ENCODE measurements at places on chromosomes 7 and 10. TPM values are rescaled to one million over a fixed set of nuclear protein-coding genes. Genes with fewer than 3 reads are reported as not detected.

DNA sequence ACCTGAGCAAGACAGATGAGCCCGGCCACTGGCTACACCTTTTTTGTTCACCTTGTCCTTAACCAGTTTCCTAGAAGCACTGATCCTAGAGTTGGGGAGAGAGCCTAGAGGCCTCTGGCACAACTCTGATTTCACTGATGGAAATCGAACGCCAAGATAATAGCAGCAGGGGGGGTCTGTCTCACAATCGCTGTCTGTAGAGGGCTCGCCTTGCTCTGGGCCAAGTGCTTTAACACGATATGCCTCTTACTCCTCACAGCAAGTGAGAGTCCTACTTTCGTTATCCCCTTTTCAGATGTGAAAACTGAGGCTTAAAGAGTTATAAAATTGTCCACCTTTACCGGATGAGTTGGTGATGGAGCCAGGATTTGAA, 472 bp downstream of the RASSF4 start:
- no peak for DNase-seq

The PYROXD2 gene
- total RNA-seq: 22.4 TPM

DNA sequence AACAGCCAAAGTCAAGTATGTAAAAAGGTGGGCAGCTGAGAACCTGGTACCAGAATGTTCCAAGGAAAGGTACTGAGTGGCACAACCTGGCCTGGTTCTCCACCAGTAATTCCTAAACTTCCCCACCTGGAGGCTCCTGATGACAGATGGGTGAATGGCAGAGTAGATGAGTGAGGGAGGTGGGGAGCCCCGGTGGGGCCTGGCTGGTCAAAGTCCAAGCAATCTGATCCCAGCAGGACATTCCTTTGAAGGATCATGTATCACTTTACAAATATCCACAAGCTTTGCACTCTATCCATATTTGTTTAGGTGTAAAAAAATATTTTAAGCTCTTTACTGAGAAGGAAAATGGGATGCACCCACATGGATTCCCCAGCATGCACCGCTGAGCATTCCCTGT, 250.2 kb downstream of the DPP6 start:
- no peak for DNase-seq

DNA sequence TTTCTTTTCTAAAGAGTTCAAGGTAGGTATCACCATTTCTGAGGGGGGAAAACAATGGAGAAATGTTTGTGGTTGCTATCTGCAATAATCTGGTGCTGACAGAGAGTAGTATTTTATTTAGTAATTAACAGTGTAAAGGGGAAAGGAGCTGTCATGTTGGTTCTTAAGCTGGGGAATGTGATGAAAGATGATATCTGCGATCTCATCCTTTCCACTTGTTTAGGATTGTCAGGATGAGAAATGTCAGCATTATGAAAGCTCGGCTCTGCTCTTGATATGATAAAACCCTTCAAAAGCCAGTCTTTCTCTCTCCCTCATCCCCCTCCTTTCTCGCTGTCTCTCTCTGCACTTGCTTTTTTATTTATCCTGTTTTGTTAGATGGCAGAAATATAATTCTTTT, 106.1 kb downstream of the POU6F2 start:
- DNase-seq: no peak

DNA sequence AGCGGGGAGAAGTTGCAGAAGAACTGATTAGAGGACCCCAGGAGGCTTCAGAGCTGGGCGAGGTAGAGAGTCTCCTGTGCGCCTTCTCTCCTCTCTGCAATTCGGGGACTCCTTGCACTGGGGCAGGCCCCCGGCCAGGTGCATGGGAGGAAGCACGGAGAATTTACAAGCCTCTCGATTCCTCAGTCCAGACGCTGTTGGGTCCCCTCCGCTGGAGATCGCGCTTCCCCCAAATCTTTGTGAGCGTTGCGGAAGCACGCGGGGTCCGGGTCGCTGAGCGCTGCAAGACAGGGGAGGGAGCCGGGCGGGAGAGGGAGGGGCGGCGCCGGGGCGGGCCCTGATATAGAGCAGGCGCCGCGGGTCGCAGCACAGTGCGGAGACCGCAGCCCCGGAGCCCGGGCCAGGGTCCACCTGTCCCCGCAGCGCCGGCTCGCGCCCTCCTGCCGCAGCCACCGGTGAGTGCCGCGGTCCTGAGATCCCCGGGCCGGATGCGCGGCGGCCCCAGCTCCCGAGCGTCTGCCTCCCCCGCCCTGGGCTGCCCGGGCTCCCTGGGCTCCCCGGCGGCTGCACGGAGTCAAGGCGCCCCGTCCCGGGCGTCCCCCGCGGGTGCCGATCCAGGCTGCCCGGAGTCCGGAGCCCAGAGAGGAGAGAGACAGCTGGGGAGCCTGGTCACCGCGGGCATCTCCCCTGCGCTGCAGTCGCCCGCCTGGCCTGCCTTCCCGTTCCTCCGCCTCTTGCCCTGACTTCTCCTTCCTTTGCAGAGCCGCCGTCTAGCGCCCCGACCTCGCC, at the start of gene PLAU:
Gene PLAU, plus strand, starts transcription at position 369 of the 789 bp plus-strand sequence. CDS start 424 bp downstream, outside the sequence.
- no peak for DNase-seq

DNA sequence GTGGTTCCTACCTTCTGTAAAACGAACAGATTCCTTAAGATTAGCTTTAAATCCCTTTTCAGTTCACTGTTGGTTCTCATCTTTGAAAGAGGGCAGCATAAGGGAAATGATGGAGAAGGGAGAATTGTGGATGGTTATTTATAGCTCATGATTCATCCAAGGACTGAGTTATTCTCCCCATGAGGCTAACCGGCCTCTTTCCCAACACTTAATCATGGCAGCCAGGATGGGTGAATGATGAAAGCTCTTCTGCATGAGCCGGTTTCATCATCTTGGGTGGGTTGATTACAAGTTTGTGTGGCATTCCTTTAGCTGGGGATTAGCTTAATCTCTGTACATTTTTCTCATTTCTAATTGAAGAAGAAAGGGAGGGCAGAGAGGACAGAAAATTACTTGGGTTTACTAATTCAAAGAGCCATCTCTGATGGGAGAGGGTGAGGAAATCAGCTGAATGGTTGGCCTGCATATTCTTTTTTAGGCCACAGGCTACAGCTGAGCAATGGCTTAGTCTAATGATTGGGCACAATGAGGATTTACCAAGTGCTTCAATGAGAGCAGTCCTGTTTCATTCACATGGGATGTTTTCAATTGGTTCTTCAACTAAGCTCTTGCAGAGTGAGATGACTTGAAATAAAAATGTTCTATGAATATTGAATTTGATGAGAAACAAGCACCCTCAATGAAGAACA, 250.0 kb downstream of the BMPER start:
- no peak for DNase-seq

GRCh38 chr10:53153831-53154230, 381.2 kb upstream of the MBL2 start:
- DNase-seq: no peak

GRCh38 chr7:75987026-75987804, 7.2 kb downstream of the TMEM120A start:
- DNase-seq: no peak

GRCh38 chr7:100048680-100049079, 894 bp upstream of the ZSCAN21 start:
- no peak for DNase-seq

GRCh38 chr10:102121739-102122372, 1.7 kb upstream of the LDB1 start:
- DNase-seq: no peak

DNA sequence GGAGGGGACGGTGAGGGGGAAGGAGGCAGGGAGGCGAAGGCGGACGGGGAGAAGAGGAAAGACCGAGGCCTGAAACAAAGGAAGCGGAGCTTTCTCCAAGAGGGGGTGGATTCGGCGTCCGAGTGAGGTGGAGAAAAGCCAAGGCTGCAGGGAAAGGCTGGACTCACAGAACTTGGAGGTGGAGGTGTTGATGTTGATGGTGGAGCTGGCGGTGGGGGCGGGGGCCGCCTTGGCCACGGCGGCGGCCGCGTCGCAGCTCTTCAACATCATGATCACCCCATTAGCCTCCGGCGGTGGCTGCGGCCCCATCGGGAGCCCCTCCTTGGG, 578 bp downstream of the CACUL1 start:
- no peak for DNase-seq

All from mesenteric fat pad (tissue), 1 donor.